ENCODE measurements at places on chromosomes 11 and 22.

DNA sequence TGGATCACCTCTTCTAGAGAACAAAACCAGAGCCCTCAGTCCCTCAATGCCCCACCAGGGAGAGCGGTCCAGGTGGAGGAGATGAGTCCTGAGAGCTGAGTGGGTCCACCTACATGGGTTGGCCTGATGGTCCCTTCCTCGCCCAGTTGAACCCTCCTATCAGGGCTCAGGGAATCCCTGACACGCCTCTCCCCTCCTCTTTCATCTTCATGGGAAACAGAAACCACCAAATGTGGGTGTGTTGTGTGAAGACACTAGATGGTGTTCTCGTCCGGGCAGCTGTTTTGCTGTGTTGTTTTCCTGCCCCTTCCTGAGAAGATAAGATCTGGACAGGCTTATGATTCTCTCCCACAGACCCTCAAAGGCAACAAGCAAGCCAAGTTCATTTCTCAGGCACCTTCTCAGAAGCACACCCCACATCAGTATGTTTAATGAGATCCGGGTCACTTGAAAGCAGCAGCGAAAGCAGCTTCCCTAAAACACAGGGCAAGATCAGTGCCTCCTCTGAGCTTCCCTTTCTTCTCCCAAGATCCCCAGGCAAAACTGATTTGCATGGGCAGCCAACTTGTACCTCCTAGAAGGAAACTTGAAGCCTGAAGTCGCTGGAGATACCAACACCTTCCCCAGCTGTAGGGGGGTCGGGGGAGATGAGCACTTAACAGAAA, 35.3 kb upstream of the POU2AF1 start:
- DNase-seq = no peak

- DNase-seq = no peak
Observed at GRCh38 chr11:64990222-64990923, 6.4 kb downstream of the BATF2 start.

- DNase-seq = no peak
Observed at GRCh38 chr22:33130473-33130872, 72.3 kb upstream of the SYN3 start.

DNA sequence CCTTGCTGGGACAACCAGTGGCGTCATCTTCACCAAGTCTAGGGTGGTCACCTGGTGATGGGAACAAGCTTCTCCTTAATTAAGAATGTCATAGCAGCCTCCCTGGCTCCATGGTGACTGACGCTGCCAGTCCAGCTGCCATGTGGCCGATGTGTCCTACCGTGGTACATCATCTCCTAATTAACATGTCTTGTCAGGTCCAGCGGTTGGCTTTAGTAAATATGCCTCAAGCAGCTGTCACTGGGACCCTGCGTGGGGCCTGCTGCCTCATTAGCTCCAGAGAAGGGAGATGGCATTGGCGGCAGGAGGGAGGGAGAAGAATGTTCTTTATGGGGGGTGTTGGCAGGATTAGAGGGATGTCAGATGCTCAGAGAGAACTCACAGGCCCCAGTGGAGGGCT, 271.9 kb downstream of the ST3GAL4 start:
- DNase-seq = no peak

DNA sequence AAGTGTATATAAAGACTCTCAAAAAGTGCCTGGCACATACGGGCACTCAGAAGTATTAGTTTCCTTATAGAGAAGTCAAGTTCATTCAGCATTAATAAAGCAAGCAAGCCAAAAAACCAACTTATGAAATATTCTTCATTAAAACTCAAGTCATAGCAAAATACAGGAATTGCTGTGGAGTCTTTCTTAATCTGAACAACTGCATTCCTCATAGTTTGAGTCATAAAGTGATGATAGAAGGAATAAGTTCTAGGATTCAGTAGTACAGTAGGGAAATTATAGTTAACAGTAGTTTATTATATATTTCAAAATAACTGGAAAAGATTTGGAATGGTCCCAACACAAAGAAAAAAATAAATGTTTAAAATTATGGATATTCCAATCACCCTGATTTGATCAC, 200.3 kb downstream of the C11orf91 start:
- DNase-seq = no peak

DNA sequence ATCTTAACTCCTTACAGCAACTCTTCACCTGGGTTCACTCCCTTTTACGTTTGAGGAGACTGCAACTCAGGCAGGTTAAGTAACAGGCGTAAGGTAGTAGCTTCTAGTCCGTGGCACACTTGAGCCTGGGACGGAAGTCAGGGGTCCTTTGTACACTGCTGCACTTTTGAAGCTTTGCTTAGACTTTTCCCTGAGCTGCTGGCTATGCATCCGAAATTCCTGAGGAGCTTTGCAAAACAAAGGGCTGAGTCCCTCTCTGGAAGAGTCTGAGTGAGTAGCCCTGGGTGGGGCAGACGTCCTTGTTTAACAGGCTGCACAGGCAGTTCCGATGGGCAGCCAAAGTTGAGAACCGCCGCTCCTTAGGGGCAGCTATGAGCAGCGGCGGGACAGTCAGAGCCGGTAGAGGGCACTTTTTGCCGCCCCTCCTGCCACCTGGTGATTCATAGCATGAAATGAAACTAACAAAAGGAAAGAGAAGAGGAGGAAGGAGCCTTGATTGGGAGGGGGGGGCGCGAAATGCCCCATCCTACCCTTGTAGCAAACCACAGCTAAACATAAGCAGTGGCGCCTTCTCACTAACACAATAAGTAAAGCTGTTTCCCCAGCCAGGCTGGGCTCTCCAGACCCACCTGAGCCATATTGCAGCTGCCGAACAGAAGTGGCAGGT, 1.4 kb downstream of the TMEM109 start:
- peak; percentile 42 for DNase-seq

- no peak for DNase-seq
Observed at GRCh38 chr22:30031328-30031727, 48.9 kb upstream of the HORMAD2 start.

GRCh38 chr22:22936915-22937656, 49.5 kb downstream of the IGLL5 start:
- DNase-seq = no peak

DNA sequence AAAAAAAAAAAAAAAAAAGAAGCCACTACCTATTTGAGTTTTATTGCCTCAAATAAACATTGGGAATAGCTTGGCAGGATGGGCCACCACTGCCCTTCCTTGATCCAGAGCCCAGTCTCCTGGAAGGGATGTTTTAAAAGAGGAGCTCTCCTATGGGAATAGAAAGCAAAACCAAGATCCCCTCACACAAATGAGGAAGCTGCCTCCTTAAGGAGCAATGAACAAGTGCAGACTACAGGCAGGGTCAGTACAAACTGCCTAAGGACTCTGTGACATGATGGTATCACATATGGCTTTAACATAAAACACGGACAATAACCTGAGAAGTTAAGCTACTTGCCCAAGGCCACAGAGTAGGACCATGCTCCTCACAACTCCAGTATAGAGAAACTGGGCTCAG, 120.8 kb downstream of the NAT10 start:
- no peak for DNase-seq

- no peak for DNase-seq
Observed at GRCh38 chr11:107370390-107370789, 87.2 kb downstream of the CWF19L2 start.

DNA sequence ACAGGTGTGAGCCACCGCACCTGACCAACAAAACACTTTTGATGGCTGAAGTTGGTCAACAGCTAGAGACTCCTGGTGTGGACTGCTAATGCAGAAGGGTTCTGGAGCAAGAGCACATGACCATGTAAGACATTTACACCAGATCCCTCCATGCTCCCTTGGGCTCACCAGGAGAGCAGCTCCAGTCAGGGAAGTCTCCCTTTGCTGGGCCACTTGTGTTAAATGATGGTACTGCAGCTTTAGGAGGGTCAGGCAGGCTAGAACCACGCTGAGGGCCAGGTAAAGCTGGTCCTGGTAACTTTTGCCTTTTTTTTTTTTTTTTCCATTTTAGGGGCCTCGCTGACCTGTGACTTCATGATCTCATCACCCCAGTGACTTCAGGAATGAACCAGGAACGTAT, 146.4 kb downstream of the FBXO7 start:
- no peak for DNase-seq

- no peak for DNase-seq
Observed at GRCh38 chr11:32427935-32428664, 7.2 kb downstream of the WT1 start.

DNA sequence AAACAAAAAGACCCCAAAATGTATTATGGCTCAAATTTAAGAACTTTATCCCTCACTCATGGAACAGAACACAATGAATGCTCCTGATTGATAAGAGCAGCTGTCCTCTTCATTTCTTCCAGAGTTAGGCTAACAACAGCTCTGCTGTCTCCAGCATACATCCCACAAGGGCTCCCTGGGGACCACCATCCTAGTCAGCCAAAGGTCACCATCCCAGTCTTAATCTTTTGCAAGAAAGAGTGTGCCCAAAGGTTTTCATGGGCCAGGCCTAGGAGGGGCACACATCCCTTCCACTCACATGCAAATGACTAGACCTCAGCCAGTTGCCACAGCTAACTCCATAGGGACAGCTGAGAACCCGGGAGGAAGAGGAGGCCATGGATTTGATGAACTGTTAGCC, 555.3 kb downstream of the BUD13 start:
- no peak for DNase-seq

DNA sequence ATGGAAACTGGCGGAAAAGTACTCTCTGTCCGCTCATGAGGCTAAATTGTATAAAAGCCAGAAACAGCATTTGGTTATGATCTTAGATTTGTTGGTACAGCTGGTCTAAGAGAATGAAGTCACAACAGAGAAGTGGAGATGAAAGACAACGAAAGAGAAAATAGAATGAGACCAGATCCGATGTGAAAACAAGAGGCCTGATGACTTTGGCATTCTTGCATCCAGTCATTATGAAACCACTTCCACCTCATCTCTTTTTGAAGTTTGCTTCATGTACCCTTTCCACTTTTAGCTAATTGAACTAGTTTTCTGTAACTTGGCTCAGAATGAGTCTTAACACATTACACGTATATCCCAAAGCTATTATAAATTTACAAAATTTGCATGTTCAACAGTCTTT, 1431.7 kb downstream of the LRRC4C start:
- no peak for DNase-seq

GRCh38 chr11:44632466-44633123, 67.1 kb downstream of the CD82 start:
- DNase-seq = no peak

DNA sequence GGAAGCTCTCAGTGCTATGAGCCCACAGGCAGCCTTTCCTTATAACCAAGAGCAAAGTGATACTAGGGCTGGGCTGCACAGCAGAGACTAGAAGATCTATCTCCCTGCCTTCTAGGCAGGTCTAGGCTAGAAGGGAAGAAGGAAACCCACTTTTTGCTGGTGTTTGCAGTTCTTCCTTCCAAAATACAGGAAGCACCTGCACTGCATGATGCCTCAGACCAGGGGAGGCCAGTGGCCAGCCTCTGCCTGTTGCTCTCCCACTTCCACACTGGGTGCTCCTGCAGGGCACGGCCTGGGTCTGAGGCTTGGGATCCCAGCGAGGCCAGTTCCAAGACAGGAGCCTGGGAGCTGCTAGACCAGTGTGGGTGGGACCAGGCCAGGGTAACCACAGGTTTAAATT, 6.0 kb upstream of the UCP3 start:
- DNase-seq = no peak

GRCh38 chr11:112961146-112961668, at the start of gene NCAM1:
Gene NCAM1 (plus strand): TSS chr11:112961420.
- no peak for DNase-seq

- DNase-seq = no peak
Observed at GRCh38 chr22:40322021-40322420, 24.3 kb upstream of the ADSL start.

GRCh38 chr11:127023991-127024390, 23.4 kb upstream of the KIRREL3 start:
- no peak for DNase-seq

GRCh38 chr11:61949169-61950034, 749 bp upstream of the BEST1 start:
- DNase-seq = no peak

DNA sequence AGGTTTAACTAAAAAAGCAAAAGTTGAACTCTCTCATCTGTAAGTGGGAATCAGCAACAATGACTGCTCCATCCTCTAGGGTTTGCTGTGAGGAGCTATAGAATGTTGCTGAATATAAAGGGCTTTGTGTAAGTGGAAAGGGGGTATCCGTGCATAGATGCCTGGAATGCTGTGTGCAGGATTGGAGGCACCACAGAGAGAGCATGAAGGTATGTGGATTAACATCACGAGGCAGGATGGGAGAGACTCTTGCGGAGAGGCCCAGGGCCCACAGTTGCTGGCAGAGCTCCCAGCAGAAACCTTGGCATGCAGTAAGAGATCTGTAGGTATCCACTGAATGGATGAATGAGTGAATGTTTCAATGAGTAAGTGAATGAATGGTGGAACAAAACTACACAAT, 298.7 kb upstream of the DDI1 start:
- DNase-seq = no peak

DNA sequence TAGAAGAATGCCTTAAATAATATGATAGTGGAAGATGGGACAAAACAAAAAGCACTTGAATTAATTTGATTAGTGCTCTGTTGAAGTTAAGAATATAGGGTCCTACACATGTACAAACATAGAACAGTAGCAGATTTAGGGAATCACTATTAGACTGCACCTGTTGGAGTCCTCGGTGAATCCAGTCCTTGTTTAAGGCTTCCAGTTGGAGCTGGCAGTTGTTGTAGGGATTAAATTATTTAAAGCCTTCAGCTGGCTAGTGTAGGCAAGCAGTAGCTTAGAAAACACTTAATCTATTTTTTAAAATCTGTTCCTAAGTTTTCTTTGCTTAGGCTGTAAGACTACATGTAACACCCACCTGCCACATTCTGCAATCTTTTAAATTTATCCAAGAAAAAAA, 24.5 kb upstream of the CSTF3 start:
- no peak for DNase-seq

- DNase-seq = no peak
Observed at GRCh38 chr22:46150655-46151477, 540 bp downstream of the PPARA start.

DNA sequence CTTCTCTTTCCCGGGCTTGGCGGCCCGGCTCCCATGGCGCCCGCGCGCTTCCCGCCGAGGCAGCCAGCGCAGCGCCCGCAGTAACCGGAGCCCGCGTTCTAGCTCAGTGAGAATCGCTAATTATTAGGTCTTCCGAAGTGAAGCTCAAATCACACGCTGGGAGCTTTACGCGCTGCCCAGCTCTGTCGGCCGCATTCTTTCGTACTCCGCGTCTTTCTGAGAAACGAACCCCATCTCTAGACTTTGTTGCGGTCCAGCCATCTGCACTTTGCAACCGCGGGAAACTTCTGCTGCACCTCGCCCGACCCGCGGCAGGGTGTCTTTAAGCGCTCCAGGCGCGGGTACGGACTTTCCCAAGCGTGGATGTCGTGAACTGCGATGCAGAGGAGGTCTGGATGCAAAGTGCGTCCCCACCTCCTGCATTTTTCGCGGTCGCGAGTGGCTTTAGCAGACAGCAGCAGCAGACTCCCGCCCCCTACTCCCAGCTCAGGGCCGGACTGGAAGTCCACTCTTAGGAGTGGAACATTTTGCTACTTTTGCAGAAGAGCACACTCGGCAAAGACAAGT, 6.0 kb upstream of the PAX6 start:
- DNase-seq = no peak

- DNase-seq = no peak
Observed at GRCh38 chr11:16817351-16817750, 78.9 kb downstream of the C11orf58 start.
